ENCODE measurements at places on chromosomes 2 and 18.

GRCh38 chr2:222427646-222428301 is 3.4 kb downstream of the SGPP2 start:
- DNase-seq, result no peak

DNA sequence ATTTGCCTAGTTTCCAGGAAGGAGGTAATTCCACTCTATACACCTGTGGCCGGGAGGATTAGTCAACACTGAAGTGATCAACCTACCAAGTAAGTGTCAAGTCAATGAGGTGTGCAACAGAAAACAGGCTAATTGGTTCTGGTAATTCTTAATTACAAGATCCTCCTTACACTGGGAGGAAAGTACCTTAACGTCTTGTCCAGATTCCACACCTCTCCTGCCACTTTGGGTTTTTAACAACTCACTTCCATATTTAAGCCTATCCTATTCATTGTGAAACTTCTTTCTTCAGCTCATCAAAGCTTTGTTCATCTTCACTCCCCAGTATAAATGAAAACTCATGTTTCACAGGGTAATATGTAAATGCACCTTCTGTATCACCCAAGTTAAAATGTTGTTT is 22.0 kb upstream of the MAP4K4 start:
- no peak for DNase-seq

DNA sequence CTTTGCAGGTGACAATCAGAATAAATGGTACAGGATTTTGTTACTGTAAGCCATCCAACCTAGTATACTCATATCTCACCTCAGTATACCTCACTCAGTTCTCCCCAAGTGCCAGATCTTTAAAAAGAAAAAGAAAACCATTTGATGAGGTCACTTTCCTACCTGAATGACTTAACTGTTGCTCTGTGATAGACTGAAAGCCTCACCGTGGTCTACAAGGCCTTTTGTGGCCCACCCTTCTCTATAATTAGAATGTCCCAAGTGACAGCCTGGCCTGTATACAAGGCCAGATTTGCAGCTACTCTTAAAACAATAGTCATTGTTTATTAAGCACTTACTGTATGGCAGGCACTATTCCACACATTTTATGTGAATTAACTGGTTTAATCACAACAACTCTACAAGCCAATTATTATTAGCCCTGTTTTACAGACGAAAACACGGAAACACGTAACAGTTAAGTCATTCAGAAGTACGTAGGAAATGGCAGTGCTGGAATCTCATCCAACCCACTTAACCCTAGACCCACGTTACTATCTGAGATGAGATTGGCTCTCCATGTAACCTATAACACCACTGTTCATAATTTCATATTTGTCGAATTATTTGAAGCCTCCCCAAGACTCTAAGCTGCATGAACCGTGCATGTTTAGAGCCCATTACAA is 28.3 kb downstream of the PKP4 start:
- DNase-seq, result no peak

GRCh38 chr18:8367217-8367988 is 241.8 kb upstream of the RAB12 start:
- DNase-seq, result peak; percentile 2

- no peak for DNase-seq
Observed at GRCh38 chr18:3384664-3385563, 65.1 kb upstream of the TGIF1 start.

- DNase-seq, result no peak
Observed at GRCh38 chr18:63131959-63132818, 187.4 kb downstream of the BCL2 start.

DNA sequence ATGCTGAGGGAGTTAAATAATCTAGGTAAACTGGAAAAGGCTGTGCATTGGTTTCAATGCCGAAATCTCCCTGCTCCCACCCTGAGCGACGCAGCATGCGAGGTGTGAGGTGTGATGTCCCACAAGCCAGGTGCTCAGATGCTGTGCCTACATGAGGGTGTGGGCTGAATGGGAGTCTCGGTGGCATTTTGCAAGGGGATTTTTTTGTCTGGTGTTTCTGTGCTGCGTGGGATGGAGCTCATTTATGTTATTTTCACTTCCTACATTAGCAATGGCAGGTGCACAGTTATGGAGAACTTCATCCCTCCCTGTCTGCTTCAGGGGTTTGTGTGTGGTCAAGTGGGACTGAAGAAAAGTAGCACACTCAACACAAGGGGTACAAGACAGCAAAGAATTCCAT is 110.2 kb upstream of the CCDC68 start:
- DNase-seq, result no peak

DNA sequence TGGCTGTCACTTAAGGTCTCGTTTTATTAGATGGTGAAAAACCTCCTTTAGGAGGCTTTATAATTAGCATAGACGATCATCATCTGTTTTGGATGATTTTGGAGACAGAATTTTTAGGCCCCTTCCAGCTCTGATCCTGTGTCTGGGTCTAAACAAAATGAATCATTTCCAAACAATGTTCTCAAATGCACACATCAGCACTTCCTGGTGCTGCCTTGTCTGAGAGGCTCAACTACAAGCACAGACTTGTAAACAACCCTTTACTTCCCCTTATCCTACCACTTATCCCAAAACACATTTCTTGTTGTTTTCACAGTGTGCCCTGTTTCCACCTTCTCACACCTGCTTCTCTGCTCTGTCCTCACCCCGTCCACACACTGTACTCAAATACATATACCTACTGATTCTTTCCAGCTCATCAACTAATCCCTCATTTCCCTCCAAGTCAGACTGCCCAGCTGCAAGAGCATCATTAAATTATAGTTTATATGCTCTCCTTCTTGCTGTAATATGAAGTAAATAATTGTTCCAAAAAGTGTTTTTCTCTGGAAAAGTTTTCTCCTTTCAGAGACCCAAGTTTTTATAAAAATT is 71.2 kb upstream of the COL3A1 start:
- no peak for DNase-seq

DNA sequence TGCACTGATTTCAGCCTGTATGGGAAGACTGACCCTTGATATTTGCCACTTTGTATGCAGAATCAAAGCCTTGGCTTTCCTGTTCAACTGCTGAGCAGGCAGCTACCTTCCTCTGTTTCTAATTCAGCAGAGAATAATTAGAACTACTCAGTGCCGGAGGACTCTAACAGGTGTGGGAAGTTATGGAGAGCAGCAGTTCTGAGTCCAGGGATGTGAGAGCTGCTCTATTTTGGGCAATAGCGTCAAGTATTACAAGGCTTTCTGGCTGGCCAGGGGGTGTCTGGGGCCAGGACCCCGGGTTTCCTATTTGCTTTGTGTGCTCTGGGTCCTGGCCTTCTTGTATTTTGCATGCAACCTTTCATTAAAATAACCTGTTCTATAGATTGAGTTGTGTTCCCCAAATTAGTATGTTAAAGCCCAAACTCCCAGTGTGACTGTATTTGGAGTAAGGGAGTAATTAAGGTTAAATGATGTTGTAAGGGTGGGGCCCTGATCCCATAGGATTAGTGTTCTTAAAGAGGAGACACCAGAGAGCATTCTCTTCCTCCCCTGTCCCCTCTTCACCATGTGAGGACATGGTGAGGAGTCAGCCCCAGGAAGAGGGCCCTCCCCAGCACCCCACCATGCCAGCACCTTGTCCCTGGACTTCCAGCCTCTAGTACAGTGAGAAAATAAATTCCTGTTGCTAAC is 5.6 kb upstream of the NTSR2 start:
- no peak for DNase-seq

GRCh38 chr18:1751249-1751648 is 820.1 kb downstream of the METTL4 start:
- DNase-seq, result no peak

DNA sequence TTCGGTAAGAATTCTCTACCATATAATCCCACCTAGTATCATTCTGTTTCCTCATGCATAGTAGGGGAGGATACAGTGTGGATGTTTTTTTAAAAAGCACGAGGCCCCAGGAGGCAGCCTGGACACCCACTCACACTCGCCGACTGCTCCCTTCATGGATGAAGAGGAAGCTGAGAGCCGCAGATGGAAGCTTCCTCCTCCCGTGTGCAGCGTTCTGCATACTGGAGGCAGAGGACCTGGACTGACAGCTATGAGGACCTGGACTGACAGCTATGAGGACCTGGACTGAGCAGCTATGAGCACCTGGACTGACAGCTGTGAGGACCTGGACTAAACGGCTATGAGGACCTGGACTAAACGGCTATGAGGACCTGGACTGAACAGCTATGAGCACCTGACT is 234.4 kb downstream of the NDUFA10 start:
- DNase-seq, result no peak

GRCh38 chr2:168192839-168193616 is 54.4 kb downstream of the STK39 start:
- DNase-seq, result peak; percentile 67

DNA sequence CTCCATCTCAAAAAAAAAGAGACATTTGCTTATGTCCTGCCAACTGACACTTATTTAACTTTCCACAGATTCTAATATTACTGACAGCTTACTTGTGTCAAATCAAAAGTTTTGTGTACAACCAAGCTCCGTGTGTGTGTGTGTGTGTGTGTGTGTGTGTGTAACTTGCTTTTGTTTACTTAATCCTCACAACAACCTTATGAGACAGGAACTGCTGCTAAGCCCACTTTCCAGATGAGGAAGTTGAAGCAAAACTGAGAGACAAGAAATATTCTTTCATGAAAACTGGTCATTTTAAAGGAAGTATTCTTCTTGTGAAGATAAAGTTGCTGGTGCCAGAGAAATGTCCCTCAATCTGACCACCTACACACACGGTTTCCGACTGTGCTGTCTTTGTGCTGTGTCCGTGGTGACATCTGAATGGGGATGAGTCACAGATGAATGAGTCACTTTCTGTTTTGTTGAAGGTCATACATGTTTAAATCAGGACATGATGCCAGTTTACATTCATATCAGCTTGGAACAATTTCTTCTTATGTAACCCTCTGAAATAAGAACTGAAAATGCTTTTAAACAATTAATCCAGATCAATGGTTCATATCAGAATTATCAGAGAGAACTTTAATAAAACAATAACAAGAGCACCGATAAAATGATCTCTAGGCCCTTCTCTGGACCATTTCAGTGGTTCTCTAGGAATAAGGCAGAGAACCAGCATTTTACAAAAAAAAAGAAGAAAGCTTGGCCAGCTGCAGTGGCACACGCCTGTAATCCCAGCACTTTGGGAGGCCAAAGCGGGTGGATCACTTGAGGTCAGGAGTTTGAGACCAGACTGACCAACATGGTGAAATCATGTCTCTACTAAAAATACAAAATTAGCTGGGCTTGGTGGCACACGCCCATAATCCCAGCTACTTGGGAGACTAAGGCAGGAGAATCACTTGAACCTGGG is 95.5 kb downstream of the THNSL2 start:
- DNase-seq, result peak; percentile 63

- DNase-seq, result no peak
Observed at GRCh38 chr18:32956591-32957315, 183.9 kb upstream of the KLHL14 start.

DNA sequence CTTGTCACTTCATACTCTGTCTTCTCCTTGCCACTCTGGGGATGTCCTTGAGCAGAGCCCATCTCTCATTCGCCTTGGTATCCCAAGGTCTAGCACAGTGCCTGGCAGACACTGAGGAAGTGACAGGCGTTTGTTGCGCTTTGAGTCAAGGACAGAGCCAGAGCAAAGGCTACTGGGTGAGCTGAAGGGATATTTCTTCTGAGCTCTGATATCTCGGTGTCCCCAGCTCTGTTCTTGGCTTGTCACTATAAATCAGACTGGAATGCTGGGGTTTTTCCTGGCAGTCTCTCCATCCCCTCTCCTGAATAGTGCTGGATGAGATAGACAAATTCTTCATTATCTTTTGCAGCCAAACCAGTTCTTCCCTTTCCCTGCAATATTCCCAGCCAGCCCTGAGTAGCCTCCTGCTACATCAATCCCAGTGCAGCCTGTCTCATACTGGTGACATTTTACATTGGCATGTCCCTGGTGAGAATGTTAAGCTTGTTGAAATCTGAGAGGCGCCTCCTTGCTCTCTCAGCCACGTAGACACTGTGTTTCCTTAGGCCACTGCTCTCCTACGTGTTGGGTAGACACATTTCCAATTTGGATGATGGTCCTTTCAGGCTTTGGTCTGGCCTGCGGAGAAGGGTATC is 61.7 kb downstream of the CTIF start:
- no peak for DNase-seq

DNA sequence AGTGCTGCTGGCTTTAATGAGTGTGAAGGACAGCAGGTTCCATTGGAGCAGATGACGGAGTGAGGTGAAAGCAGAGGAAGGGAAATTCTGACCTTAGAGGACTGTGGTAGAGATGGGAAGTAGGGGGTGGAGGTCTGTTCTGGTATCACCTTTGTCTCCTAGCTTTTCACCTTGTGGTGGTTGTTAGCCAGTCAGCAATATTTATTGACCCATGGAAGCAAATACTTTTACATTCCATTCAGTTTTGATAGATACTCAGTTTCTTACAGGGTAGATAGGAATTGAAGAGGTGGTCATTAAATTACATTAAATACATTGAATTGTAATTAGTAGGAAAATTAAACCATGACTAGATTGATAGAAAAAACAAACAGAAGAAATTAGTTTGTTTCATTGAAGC is 180.1 kb downstream of the DIS3L2 start:
- no peak for DNase-seq

DNA sequence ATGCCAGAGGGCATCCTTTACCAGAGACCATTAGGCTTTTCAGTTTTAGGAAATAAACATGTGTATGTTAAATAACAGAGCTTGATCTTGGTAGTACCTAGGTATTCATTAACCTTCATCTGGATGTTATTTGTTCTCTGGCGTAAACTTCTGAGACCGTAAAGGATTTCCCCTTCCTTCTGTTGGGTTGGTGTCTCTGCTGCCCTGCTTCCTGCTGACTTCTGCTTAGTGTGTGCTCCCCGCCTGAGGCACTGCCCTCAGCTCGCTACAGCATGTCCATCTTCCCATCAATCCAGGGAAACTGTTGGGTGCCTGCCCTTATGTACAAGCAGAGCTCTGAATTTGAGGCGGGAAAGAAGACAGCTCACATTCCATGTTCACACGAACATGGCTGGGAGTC is 177.9 kb downstream of the TPGS2 start:
- DNase-seq, result no peak

DNA sequence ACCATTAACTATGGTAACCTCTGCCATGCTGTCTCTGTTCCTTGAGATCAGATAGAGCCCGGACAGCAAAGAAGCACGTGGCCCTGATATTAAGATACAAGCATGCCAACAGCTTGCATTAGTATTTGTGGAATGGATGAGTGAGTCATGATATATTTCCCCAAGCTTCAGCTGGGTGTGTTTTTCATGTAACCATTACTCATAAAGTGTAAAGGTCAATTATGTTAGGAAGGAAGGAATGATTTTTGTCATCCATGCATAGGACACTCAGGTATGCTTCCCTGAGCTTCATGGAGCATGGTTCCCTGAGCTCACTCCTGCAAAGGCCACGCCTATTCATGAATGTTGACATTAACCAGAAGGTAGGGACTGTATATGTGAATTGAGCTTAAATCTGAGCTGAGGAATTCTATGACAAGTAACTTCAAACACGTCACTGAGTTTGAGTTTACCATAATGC is 74.6 kb downstream of the ARL4C start:
- no peak for DNase-seq

GRCh38 chr2:26465266-26465925 is 12.5 kb downstream of the OTOF start:
- DNase-seq, result no peak

DNA sequence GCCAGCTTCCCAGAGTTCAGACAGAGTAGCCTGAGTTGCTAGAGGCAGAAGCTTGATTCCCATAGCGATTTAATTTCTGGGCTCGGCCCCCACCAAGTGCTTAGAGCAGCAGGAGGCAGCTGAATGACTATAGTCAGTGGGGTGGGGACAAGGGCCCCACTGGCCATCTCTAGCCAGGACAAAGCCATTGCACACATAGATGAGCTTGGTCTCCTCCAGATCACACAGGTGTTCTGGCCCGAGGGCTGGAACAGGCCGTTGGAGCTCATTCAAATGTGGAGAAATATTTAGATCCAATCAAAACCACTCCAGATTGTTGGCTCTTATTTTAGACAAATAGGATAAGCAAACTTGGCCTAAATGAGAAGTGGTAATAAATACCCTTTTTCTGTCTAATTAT is 287.3 kb upstream of the NCKAP5 start:
- no peak for DNase-seq

Data from NB4 (cell line).